Fibroblast of villous mesenchyme (primary cell): ENCODE measurements at places on chromosomes 13 and 19.

GRCh38 chr19:18636969-18637629, at the start of gene KLHL26:
TSS of gene KLHL26 (plus strand) at chr19:18637028. CDS start at chr19:18637055, 27 bp downstream.
- no peak for DNase-seq

GRCh38 chr19:795691-796581, 1.3 kb upstream of the PTBP1 start:
- no peak for DNase-seq

DNA sequence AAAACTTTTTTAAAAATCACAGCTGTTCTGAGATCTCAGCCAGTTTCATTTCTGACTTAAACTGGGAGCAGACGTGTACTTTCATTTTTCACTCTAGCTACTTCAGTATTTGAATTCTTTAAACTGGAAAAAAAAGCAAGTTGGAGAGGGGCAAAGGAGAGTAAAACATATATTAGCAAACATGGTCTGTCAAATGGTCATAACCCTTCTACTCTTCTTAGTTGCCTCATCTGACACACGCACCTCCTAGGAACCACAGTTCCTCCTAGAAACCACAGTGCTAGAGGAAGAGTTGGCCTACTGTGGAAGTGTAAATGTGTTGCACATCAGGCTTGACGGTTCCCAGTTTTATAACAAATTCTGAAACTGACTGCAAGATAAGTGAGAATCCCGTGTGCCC, 47.2 kb downstream of the TM9SF2 start:
- DNase-seq: no peak

GRCh38 chr13:72788831-72789230, 6.9 kb downstream of the PIBF1 start:
- no peak for DNase-seq

GRCh38 chr13:21121616-21122015, 54.7 kb downstream of the SKA3 start:
- DNase-seq: peak; percentile 64

DNA sequence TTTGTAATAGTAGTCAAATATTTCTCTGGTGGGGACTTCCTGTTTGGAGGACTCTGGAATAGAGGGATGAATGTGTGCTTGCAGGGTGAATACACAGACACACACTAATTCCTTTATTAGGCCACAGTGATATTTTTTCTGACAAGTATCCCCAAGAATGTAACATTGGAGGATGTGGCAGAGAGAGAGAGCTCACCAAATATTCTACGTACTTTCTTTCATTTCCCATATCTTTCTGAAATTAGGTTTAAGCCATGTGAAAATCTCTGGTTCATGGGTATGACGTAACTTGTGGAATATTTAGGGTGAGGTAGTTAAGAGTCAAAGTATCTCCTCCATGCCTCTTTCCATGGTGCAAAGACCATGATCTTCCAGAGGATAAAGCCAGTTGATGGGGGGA, 463.4 kb downstream of the DIAPH3 start:
- DNase-seq: peak; percentile 21

GRCh38 chr13:50055454-50055853, 40.2 kb downstream of the KCNRG start:
- DNase-seq: peak; percentile 45

DNA sequence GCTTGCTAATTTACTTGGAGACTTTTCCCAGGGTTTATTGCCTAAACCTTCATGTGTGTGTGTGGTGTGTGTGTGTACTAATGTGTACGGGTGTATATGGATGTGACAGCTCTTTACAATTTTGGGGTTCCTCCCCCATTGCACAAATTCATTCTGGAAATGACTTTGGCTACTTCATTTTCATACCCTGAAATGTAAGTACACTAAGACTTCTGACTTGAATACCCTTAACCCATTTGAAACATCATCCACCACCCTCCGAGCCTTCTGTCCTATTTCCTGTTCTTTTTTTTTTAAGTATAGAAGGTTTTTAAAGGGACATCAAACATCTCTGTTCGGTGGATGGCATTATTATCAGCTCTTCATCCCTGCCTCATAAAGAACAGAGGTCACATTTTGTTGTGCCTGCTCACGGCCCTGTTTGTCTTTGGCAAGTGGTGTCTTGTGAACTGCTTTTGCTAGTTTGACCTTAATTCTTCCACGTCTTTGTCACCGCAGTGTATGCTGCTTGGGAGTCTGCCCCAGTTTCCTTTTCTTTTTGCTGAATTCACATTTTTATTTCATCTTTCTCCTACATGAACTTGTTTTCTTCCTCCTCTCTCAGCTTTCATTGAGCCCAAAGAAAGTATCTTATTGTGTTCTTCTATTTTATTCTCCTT, 228.3 kb downstream of the FOXO1 start:
- DNase-seq: peak; percentile 44

GRCh38 chr13:21009036-21009435, 52.4 kb downstream of the LATS2 start:
- DNase-seq: no peak

GRCh38 chr13:33409673-33410510, 124.3 kb upstream of the STARD13 start:
- DNase-seq: peak; percentile 9

DNA sequence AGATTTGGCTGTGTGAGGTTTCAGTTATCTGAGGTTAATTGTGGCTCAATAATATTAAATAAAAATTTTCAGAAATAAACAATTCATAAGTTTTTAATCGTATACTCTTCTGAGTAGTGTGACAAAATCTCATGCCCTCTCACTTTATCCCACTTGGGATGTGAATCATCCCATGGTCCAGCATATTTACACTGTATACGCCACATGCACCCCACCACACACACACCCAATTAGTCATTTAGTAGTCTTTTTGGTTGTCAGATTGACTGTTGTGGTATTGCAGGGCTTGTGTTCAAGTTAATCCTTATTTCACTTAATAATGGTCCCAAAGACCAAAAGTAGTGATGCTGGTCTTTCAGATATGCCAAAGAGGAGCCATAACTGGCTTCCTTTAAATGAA, 66.4 kb upstream of the PCDH9 start:
- DNase-seq: no peak

DNA sequence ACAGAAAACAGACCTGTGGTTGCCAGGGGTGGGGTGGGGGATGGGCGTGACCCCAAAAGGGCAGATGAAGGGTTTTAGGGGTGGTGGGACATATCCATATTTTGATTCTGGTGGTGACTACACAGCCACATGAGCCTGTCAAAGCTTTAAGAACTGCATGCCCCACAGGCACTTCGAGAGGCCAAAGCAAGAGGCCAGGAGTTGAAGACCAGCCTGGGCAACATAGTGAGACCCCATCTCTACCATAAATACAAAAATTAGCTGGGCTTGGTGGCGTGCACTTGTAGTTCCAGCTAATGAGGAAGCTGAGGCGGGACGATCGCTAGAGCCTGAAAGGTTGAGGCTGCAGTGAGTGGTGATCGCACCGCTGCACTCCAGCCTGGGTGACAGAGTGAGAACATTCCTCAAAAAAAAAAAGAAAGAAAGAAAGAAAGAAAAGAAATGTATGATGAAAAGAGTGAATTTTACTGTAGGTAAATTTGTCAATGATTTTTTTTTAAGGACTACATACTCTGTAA, 18.9 kb upstream of the BCL3 start:
- DNase-seq: no peak

GRCh38 chr13:40391788-40392187, 274.7 kb downstream of the FOXO1 start:
- no peak for DNase-seq

GRCh38 chr13:96785986-96786385, 208.3 kb downstream of the OXGR1 start:
- DNase-seq: no peak

GRCh38 chr19:6204866-6205723, 69.6 kb downstream of the ACSBG2 start:
- DNase-seq: no peak

DNA sequence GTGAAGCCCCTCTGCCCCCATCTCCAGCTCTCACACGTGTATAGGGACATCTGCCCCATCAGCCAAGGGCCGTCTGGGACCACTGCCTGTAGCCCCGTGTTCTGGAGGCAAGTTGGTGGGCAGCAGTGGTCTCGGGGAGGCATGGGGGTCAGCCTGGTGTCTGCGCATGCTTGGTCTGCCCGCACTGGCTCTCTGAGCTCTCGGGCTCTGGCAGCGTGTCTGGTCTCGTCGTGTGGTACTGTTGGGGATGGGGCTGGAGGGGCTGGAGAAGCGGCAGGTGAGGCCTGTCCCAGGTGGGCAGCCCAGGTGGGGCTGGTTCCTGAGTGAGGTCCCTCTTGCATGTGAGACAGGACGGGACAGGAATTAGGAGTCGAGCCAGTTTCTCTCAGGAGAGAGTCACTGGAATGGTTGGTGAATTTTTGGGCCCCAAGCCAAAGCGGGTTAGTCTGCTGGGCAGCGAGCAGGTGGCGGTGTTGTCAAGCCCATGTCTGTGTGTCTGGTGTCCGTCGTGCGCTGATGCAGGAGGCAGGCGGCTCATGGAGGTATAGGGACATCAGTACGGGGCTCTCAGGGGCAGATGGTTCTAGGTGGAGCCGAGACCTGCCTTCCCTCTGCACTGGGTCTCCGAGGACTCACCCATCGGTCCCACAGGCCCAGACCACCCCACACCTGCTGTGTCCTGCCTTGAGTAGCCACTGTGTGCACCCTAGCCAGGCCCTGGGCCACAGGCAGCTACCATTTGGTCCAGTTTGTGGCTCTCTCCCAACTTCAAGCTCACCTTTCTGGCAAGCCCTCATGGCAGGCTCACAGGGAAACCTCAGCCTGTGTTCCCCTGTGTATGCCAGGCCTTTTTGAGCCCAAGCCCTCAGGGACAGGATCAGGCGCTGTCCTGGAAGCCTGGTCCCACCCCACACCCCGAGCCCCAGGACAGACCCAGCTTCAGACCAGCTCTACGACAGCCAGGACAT, 18.2 kb downstream of the COMP start:
- DNase-seq: no peak

- DNase-seq: no peak
These were observed 7.3 kb downstream of the PPP6R1 start for GRCh38 chr19:55251341-55252081.

DNA sequence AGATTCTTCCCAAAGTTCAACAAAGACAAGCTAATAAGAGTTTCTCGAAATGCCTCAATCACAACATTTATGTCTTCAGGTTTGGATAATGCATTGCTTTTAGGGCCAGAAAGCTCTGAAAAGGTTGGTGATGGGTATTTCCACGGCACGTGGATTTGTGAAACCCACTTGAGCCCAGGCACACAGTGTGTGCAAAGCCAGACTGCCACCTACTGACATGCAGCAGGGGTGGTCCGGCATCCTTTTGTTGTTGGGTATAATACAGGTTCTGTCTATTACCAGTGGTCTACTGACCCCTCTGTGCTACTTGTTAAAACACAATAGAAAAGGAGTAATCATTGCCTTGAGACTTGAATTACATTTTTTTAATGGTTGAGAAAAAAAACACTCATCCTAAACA, 225.6 kb downstream of the RAP2A start:
- peak; percentile 33 for DNase-seq

GRCh38 chr19:558770-559439, 13.5 kb upstream of the BSG start:
- DNase-seq: peak; percentile 95

DNA sequence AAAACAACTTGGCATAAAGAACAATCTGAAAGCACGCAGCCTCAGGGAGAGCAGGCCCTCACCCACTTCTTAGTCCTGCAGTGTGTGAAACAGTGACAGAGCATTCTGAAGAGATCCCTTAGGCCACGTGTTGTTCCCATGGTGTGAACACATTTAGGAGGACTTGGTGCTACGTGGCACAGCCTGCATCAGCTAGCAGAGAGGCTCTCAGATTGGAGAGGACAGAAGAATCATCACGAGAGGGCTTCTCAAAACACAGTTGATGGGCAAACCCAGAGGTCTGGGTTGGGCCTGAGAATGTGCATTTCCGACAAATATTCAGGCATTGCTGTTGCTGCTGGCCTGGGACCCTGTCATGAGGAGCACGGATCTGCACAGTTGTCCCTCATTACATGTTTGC, 26.1 kb upstream of the TFDP1 start:
- DNase-seq: no peak

DNA sequence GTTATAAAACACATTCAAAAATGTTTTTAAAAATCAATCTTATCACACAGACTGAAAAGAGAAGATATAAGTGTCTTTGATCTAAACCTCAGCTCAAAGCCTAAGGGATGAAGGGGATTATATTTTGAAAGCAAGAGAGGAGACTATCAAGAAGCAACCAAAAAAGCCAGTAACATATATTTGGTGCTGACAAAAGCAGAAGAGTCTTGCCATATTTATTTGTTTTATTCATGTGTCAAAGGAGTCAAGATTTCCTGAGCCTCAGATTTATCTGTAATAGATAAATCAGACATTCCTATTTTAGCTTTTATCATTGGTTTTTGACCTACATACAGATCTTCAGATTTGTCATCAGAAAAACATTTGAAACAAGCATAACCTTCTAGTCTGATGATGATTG, 798.6 kb upstream of the PCDH9 start:
- no peak for DNase-seq

GRCh38 chr19:31145007-31145406, 204.2 kb downstream of the TSHZ3 start:
- DNase-seq: no peak

DNA sequence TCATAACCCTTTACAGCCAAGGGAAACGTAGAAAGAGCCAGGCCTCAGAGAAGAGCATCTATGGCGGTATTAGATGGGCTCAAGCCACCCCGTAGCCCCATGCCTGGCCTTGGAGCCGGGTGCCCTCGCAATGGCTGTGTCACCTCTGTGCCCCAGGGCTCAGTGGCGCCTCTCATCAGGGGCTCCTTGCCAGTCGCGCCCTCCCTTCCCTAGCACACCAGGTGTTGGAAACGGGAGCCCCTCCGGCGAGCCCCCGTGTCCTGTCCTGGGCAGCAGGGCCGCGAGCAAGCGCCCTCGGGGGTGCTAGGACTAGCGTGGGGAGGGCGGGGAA, 453 bp downstream of the ZNF256 start:
- DNase-seq: no peak

DNA sequence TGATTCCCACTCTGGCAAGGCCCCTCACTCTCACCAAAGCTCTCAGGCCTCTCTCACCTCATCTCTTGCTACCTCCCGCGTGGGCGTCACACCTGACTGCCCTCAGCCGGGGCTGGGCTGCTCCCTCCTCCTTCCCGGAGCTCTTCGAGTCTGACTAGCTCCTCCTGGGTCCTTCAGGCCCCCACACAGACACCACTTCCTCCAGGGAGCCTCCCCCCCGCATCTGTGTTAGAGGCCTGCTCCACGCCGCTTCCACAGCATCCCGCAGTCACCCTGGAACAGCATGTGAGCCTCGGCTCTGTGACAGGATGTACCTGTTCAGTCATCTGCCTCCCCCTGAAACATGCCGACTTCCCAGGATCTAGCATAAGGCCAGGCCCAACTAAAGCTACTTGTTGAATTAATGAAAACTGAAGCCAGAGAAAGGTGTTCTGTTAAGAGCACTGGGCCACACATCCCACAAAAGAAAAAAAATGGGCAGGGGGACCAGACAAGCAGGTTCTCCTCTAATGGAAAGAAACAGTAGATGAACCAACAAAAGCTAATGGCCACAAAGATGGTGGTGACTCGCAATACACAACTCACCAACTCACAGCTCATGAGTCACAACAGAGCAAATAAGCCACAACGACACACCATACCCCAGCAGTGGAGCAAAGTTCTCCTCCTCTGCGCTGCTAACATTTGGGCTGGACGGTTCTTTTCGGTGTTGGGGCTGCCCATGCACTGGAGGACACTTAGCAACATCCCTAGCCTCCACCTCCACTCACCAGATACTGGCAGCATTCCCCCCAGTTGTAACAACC, 3.0 kb downstream of the PPP6R1 start:
- DNase-seq: no peak
